MV-4-11 (cell line): ENCODE measurements at places on chromosomes 2 and 18.
A peak's percentile ranks its signal among the peaks of the same experiment; 100 is the strongest.

DNA sequence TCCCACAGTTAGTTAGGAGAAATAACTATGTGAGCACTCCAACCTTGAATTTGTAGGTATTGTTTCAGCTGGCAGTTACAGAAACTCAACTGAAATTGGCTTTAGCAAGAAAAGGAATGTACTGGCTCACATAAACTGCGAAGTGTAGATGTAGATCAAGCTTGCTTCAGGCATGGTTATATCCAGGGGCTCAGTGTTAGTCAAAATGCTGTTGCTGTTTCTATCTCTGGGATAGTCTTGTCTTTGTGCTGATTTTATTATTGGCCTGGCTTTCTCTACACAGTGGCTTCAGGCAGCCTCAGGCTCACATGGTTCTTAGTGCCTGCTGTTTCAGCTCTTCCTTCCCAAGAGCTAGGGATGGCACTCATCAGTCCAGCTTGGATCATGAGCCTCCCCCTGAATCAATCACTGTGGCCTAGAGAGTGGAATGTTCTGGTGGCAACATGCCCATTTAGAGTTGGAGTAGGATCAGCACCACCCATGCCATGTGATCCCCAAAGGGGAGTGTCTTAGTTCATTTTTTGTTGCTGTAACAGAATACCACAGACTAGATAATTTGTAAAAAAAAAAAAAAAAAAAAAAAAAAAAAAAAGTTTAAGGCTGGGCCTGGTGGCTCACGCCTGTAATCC, 69.1 kb upstream of the FOXI3 start:
- no peak for DNase-seq

DNA sequence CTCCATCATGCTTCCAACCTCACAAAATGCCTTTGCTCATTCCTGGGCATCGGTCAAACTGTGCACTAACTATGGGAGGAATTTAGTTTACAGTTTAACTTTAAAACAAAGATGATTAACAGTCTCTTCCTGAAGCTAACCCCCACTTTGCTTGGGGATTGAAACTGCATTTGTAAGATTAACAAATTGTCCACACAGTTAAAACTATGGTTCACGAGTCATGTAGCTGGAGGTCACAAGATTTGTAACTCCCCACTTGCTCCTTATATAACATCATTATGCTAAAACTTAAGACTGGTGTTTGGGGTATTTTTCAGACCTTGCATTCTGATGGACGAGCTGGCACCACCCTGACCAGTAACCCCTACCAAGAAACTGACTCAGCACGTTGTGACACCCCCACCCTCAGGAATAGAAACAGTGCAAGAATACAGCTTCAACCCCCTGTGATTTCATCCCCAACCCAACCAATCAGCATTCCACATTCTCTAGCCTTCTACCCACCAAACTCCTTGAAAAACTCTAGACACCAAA, 252.3 kb downstream of the MBD5 start:
- no peak for DNase-seq

DNA sequence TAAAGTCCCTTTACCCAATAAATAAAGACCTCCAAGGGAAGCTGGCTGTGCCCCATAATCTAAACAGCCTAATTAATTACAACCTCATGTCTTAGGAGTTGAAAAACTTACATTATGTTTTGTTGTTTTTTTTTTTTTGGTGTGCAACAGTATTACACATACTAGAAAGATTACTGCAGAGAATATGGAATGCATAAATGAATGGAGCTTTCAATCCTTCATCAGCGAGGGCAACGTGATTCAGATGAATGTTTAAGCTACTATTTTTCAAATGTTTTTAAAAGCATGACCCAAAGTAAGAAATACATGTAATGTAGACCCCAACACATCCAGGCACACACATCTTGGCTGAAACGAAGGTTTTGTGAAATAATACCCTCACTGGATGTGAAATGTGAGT, 167.1 kb upstream of the FN1 start:
- no peak for DNase-seq

- DNase-seq = peak; percentile 64
These were observed 74.9 kb upstream of the DOCK10 start for GRCh38 chr2:225117051-225117716.

DNA sequence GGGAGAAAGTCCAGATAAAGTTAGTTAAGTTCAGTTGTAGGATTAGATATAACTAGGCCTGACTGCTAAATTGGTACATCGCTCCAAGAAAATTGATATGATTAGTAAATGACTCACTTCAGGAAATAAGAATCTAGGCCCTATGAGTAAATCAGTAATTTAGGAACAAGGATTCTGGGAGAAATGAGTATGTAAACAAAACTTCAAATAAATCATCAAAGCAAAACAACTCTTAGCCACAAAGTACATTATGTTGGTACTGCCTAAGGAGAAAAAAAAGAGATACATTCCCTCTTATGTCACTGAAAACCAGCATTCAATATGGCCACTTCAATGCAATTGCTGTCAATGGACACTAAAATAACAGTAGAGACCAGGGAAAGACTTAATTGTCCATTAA, 529.1 kb downstream of the ZNF804A start:
- no peak for DNase-seq

DNA sequence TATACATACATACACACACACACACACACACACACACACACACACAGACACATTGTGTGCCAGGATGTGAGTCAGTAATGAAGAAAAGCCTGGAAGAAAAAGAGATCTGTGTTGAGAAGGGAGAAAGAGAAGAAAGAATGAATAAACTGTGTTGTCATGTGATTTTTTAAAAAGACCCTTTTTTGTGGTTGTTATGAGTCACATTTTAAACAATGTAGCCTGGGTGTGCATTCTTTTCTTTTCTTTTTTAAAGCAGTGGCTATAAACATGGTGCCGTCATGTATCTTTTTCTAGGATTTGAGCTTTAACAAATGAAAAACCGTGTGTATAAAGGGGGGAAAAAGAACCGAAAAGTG, 87.2 kb downstream of the NRP2 start:
- DNase-seq = no peak

- DNase-seq = no peak
These were observed 38.3 kb upstream of the WIPF1 start for GRCh38 chr2:174635776-174636404.

DNA sequence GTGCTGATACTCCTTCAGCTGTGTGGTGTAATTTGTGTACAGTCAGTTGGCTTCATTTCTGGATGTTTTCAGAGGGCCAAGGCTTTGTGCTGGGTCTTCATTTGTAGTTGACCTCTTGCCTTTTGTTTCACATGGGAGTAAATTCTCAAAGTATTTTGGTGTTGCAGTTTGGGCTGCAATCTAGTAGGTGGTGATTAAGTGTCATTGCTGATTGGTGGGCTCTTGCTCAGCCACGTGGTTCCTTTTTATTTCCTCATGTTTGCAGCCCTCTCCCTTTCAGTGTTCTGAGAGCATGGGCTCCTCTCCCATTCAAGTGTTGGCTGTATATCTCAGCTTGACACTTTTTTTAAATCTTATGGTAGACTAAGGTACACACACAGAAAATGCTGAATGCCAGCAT, 96.8 kb downstream of the SNTG2 start:
- DNase-seq = no peak

DNA sequence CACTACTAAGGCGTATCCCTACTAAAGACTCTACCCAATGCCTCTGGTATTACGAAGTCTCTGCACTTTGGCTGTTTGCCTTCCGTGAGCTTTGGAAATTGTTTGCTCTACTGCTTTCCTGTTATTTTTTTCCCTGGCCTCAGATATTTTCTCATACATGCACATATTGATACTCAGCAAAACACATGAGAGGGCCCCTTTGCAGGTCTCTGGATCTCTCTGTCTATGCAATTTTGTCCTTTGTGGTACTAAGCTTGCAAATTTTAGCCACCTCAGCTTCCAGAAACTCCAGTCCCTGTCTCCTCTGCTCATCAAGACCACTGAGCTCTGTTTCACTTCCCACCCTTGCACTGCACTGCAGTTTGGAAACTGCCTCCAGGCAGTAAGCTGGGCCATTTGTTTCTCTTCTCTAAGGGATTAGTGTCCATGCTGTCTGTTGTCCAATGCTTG, 46.6 kb downstream of the TAF1B start:
- peak; percentile 83 for DNase-seq

DNA sequence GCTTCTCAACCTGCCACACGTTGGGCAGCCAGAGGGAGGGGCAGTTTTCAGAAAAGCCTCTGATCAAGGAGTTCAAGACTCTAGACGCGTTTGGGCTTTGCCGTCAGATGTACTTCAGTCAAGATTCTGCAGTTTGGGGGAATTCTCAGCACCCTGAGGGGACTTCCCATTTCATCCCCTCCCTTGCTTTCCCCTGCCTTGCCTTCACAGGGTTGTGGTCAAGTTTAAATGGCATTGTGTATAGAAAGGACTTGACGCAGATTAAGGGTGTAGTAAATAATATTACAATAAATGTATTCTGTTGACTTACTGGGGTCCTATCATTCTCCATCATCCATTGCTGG, 198.3 kb upstream of the NABP1 start:
- DNase-seq = no peak

GRCh38 chr2:72109291-72109690, 38.4 kb downstream of the CYP26B1 start:
- DNase-seq = no peak

- DNase-seq = no peak
These were observed 217.7 kb downstream of the GBX2 start for GRCh38 chr2:235950473-235950809.

DNA sequence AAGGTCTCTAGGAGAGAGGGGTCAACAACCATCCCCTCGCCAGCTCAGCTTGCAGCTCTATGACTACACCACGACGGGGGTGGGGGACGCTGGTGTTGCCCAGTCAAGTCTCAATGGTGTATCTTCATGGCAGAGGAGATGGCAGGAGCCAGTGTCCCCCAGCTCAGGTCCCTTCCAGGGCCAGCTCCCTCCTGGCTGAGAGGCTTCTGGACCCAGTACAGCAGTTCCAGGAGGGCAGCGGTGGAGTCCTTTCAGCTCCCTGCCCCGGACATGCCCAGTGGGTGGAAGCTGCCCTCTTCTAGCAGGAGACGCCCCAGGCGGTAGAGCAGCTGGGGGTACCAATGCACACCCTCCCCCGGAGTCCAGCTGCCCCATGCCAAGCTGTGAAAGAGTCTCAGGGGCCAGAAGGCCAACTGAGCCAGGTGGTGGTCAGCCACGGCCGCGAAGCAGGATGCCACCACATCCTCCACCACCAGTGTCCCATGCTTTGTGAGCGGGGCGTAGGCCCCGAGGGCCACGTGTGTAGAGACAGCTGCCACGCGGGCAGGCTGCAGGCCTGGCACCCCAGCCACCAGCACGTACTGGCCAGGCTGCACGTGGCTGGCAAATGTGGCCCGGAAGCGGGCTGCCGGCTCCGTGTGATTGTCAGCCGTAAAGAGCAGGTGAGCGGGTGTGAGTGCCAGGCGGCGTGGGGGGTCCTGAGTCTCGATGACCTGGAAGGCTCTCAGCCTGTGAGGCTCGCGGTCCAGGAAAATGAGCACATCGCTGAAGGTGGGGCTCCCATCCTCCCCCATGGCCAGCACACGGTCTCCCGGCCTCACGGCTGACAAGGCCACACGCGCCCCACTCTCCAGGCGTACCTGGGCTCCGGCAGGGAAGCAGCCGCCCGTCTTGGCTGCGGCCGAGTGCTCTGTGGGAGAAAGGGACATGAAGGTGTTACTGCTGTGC, 5.5 kb downstream of the IHH start:
- DNase-seq = no peak

DNA sequence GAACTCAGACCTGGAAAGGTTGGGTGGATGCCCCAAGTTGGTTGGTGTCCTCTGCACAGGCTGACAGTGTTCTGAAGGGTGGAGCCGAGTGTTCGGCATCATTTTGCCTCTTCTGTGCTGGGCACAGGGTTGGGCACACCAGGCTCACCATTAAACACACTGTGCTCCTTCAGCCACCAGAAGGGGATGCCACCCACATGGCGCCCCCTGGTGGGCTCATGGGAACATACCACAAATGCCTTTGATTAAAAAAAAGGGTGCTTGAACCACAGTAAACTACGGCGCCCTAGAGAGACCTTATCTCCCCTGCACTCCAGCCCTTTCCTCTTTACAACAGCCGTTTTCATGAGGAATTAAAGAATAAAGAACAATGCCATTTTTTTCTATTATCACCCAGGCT, 89.4 kb downstream of the CELF4 start:
- peak; percentile 3 for DNase-seq

GRCh38 chr2:171158790-171159371, 1.8 kb downstream of the TLK1 start:
- no peak for DNase-seq

- no peak for DNase-seq
These were observed 21.8 kb downstream of the CFLAR start for GRCh38 chr2:201137505-201138400.

- no peak for DNase-seq
These were observed 73.9 kb upstream of the LMAN1 start for GRCh38 chr18:59432803-59433597.
